ENCODE measurements at places on chromosomes 3 and 15. TPM values are rescaled to one million over a fixed set of nuclear protein-coding genes. Genes with fewer than 3 reads are reported as not detected.
A peak's percentile ranks its signal among the peaks of the same experiment; 100 is the strongest.

- no peak for DNase-seq
Observed at GRCh38 chr15:98330692-98331435, 317.5 kb upstream of the IGF1R start.

The NTRK3 gene
- total RNA-seq: not detected

The GOLGA8T gene
- total RNA-seq: not detected

The ITIH3 gene
- total RNA-seq: not detected

The CACNA1D gene
- 17.1 TPM for total RNA-seq

GRCh38 chr15:85314146-85314545 lies 66.3 kb upstream of the AKAP13 start:
- no peak for DNase-seq

- no peak for DNase-seq
Observed at GRCh38 chr15:95990833-95991232, 339.7 kb upstream of the NR2F2 start.

DNA sequence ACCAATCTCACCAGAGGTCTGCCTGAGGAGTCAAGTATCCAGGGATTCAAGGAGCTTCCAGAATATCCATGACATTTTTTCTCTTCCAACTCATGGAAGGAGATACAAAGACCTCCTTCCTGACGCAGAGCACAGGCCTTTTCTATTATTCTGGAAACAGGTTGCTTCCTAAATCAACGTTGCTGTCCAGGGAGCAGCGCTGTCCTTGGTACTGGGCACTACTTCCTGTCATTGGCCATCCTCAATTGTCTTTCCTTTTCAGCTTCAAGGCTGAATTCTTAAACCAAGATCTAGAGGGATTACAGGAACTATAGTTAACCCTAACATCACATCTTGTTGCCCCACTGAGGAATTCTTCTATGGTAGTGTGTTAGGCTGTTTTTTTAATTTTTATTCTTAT lies 50.4 kb upstream of the TBC1D21 start:
- peak; percentile 28 for DNase-seq

The EPHB3 gene
- 29.4 TPM for total RNA-seq

The IL16 gene
- total RNA-seq: not detected

GRCh38 chr3:35705904-35706303 lies 66.6 kb downstream of the ARPP21 start:
- DNase-seq: no peak

DNA sequence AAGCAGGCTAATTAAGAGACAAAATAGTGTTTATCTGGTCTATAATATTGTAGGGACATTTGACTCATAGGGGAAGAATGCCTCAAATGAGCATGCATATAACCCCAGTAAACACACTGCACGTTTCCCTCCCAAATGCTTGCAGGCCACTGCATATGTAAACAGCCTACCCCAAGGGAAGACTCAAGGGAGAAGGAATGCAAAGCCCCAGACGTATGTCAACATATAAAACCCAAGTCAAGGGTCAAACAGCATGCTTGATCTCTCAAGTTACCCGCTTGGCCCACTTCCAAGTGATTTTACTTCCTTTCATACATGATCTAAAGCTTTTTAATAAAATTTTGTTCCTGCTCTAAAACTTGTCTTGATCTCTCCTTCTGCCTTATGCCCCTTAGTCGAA lies 1090.0 kb downstream of the OTOL1 start:
- peak; percentile 18 for DNase-seq

The PLSCR5 gene
- total RNA-seq: not detected

DNA sequence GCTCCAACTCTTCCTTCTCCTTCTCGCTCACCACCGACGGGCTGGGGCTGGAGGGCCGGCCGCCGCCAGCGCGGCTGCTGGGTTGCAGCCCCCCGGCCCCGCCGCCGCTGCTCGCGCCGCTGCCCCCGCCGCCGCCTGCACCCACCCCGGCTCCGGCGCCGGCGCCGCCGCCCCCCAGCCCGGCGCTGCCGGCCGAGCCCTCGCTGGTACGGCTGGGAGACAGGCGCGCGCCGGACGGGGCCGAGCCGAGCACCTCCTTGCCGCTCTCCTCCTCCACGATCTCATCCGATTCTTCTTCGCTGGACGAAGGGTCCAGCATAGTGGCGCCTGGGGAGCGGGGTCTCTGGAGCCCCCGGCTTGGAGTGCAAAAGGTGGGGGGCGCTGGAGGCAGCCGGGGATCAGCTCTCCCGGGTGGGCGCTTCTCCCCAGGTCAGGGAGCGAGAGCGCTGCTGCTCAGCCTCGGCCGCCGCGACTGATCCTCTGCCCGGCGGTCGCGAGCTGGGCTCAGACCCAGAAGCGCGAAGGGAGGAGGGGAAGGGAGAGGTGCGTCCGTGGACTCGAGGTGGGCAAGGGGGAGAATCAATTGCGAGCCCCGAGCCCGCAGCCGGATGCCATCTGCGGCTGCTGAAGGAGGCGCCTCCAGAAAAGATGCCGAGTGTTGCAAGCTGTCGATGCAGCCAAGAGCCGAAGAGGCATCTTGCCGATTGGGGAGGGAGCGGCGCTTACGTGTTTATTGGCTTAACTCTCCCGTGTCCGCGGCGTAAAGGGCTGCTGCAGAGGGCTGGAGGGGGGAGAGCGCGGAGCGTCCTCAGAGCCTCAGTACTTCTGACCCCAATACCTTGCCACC lies at the start of gene CADPS:
CADPS (minus strand) TSS at position 706 of the 847 bp plus-strand sequence; CDS start at position 319, 387 bp downstream.
- DNase-seq: no peak

- DNase-seq: peak; percentile 58
Observed at GRCh38 chr3:132210476-132211346, 106.5 kb upstream of the ACP3 start.

The CAMKV gene
- not detected for total RNA-seq

All from HT-29 (cell line).